ENCODE measurements at places on chromosomes 7 and 10. TPM values are rescaled to one million over a fixed set of nuclear protein-coding genes. Genes with fewer than 3 reads are reported as not detected.

- DNase-seq = no peak
Observed at GRCh38 chr10:72275351-72276012, 1.8 kb downstream of the DDIT4 start.

The LRRTM3 gene
- total RNA-seq = 0.13 TPM

The LHFPL3 gene
- not detected for total RNA-seq

DNA sequence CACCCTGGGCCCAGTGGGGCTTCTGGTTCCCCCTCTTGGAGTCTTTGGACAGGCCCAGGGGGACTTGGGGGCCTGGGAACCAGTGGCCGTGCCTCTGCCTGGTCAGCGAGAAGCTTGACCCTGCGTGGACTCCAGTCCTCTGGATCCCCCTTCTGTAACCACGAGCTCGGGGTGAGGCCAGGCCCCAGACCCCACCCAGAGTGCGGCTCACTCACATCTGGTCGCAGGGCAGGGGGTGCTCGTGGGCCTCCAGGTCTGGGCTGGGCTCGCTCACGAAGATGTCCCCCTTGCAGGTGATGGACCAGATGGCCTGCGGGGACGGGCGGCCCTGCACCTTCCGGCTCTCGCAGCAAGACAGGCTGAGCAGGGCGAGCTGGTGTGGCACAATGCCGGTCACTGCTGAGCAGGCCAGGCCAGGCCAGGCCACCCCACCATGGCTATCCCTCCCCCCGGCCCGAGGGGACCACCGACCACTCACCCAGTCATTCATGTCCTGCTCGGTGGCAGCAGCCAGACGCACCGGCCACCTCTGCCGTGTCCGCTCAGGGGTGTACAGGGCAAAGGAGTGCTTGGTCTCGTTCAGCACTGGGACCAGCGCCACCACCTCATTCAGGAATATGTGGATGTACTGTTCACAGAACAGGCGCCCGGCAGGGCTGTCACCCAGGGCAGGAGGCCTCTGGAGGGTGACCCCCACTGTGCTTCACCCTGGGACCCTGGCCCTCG lies 19.7 kb downstream of the BHLHA15 start:
- no peak for DNase-seq
